SJSA1 (cell line): ENCODE measurements at places on chromosomes 12 and 14. TPM values are rescaled to one million over a fixed set of nuclear protein-coding genes. Genes with fewer than 3 reads are reported as not detected.

DNA sequence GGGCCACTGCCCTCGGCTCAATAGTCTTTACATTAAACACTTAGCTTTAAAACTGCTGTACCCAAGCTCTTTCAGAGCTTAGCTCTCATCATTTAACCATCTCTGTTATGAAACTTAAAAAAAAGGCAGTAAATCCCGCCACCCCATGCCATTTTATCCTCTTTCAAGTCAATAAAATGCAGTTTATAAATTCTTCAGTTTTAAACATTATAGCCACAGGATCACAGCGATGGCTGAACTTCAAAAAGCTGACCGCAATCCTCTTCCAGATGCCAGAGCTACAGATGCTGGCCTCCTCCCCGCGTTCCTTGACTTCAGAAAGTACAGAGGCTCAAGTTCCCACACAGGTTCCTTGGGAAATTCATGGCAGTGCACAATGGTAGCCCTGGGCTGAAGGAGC is 4.2 kb downstream of the OR10G3 start:
- no peak for DNase-seq

- DNase-seq, result no peak
Observed at GRCh38 chr14:52988139-52988538, 37.3 kb upstream of the FERMT2 start.

GRCh38 chr14:32438517-32438916 is 109.4 kb downstream of the AKAP6 start:
- no peak for DNase-seq

The TAS2R9 gene
- not detected in 2 replicates for total RNA-seq

GRCh38 chr12:76546889-76547288 is 12.7 kb downstream of the OSBPL8 start:
- no peak for DNase-seq

The CORO1C gene
- 82.1 and 136 TPM in 2 replicates for total RNA-seq
